ENCODE measurements at places on chromosomes 5 and 9.

GRCh38 chr9:115413766-115414382, 295.9 kb upstream of the TNC start:
- DNase-seq, result no peak

- no peak for DNase-seq
Observed at GRCh38 chr5:55406292-55406691, 98.5 kb downstream of the MTREX start.

- peak; percentile 32 for DNase-seq
Observed at GRCh38 chr9:4615251-4615650, 46.8 kb upstream of the PLPP6 start.

DNA sequence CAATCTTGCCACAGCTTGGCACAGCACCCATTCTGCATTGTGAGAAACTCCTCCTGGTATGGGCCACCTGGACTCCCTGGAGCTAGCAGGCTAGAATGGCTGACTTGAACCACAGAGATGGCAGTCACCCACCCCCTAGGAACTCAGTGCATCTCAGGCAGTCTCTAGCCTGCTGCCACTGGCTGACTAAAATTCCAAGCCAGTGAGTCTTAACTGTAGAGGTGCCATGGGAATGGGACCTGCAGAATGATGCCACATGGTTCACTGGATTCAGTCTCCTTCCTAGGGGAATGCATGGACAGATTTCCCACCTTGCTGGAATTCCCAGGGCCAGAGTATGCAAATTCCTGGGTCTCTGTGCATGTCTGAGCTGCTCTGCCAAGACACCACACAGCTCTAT, 382.9 kb downstream of the MAN2A1 start:
- no peak for DNase-seq

- DNase-seq, result no peak
Observed at GRCh38 chr5:41842777-41843176, 27.4 kb downstream of the OXCT1 start.

DNA sequence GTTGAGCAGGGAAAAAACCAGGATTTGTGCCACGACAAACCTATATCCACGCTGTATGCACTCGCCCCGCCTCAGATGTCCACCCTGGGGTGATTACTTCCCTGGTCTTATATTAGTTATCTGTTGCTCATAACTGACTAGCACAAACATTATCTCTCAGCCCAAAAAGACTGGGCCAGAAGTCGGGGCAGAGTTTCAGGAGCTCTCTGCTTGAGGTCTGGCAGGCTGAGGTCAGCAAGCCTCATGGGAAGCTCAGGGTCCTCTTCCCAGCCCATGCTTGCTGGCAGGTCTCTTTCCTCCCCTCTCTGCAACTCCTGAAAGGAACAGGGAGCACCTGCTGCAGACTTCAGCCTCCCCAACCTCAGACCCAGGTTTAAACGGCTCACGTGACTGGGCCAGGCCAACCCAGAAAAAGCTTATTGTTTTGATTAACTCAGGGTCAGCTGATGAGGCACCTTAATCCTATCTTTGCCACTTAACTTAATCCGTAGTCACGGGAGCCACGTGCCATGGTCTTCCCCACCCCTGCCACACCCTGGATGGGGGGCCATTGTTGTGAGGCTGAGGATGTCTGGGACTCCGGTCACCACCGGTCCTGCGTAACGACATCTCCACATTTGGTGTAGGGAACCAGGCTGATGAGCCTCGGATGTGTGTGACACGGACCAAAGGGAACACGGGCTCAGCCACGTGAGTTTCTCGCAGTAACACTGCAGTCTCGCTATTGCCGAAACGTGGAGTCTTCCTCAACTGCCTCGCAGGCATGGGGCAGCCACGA, 123.7 kb upstream of the IRX4 start:
- no peak for DNase-seq

GRCh38 chr9:35407846-35408245, 82.1 kb upstream of the RUSC2 start:
- no peak for DNase-seq

DNA sequence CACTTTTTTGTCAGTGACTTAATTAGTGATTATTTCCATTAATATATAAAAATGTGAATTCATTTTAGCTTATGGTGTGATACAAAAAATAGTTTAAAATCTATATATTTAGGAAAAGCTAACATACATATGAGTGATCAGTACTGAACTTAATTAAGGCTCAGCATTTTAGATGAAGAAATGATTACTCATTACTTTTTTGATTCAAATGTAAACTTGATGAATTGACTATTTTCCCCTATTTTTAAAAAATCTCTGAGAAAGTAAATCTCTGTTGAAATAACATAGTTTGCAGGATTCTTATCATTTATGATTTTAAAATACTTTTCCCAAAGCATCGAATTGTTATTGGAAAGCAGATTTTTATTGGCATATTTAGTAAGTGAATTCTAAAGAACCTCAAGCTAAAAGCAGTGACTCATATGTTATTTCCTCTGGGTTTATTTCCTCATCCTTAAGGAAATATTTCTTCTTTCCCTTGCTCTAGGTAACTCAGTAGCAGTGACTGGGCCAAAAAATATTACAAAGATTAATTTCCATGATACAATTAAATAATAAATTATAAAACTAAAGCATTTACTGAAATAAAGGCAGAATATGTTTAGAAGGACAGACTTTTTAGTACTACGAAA, 290.6 kb downstream of the FER start:
- DNase-seq, result no peak

DNA sequence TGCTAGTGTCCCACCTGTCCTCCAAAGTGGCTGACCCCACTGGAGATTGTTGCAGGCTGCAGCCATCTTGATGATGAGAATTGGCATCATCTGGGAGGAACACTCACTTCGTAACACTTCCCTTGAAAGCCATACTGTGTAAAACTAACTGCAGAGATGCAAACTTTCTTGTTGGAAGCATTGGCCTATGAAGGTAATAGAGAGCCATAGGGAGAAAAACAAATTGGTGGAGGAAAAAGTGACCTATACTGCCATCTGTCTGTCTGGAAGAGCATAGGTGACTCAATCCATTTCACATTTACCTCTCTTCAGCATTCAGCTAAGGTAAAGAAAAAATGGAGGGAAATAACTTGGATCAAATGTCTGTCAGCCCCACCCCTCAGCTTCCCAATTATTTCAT, 473.4 kb downstream of the NTRK2 start:
- DNase-seq, result no peak

DNA sequence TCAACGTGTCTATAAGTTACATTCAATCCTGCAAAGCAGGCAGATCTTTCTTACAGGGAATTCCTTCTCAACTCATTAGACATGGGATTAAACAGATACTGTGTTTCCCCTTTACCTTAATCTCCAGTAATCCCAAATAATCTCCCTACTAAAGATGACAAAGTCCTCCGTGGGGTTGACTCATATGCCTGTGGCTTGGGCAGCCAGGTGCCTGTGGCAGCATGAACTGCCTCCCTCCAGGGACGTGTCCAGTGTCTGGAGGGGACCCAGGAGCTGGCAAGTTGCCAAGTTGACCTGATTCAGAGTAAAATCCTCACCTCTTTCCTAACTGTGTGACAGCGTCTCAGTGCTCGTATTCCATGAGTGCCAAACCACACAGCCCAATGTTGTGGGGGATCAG, 94.6 kb upstream of the PTCH1 start:
- no peak for DNase-seq

- DNase-seq, result no peak
Observed at GRCh38 chr9:6827439-6828145, 69.8 kb downstream of the KDM4C start.

All from tibial artery (tissue), 4 donors.